ENCODE measurements at places on chromosomes 2 and 18. TPM values are rescaled to one million over a fixed set of nuclear protein-coding genes. Genes with fewer than 3 reads are reported as not detected.

DNA sequence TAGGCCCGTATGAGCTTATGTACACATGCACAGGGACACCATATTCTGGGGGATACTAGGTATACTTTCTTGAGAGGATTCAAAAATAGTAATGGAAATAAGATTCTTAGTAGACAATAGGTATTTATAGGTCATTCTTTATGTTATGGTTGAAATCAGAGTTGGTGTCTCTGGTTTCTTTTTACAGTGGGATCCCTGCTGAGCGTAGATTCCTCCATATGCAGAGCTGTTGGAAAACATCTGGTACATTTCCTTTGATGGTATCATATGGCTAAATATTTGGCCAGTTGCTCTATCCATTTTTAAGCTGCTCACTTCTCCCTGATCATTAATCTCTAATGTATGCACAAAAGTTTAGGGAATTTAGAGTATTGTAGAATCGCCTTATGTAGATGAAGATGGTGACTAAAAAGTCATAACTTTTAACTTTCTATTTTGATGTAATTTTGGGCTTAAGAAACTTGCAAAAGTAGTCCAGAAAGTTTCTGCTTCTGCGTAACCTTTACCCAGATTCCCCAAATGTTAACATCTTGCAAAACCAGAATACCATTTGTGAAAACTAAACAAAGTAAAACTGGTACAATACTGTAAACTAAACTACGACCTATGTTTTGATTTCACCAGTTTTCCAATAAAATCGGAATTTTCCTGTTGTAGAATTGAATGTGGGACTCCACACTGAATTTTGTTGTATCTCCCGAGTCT is 5.4 kb downstream of the ARHGAP28 start:
- DNase-seq = no peak

- no peak for DNase-seq
Measured at GRCh38 chr2:118979152-118979861, 37.3 kb downstream of the MARCO start.

Gene TBR1
- total RNA-seq = not detected

DNA sequence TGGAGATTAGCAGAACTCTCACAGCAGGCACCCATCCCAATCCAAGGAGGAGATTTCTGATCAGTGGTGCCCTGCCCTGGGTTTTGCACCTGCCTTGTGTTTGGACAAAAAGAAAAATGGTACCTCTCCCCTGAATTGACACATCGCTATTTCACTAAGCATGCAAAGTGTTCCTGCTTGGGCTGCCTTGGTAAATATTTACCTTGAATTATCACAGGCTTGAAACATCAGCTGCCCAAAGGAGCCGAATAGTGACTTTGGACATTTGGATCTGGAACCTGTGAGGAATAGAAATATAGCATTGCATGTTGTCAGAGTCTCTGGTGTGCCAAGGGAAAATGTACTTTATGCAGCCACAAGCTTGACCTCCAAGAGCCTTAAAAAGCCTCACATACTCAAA is 926.4 kb upstream of the FANCL start:
- DNase-seq = no peak

Gene PECR
- 13.6 TPM for total RNA-seq

Gene AQP12B
- total RNA-seq = not detected

- no peak for DNase-seq
Measured at GRCh38 chr2:227886149-227886548, 14.7 kb downstream of the DAW1 start.

GRCh38 chr2:47354013-47354847 is 48.7 kb upstream of the MSH2 start:
- DNase-seq = no peak

GRCh38 chr2:36459725-36460137 is 104.2 kb downstream of the CRIM1 start:
- DNase-seq = no peak

Gene IL1RL2
- total RNA-seq = not detected

DNA sequence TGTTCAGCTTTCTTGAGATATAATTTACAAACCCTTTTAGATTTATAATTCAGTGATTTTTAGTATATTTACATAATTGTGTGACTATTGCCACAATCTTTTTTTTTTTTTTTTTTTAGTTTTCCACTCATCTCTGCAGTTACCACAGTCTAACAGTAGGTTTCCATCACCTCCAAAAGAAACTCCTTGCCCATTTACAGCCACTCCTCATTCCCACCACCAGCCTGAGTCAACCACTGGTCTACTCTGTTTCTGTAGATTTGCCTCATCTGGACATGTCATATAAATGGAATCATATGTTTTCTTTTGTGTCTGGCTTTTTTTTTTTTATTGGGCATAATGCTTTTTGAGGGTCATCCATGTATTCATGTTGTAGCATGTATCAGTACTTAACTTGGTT is 16.1 kb downstream of the MTX2 start:
- DNase-seq = no peak

DNA sequence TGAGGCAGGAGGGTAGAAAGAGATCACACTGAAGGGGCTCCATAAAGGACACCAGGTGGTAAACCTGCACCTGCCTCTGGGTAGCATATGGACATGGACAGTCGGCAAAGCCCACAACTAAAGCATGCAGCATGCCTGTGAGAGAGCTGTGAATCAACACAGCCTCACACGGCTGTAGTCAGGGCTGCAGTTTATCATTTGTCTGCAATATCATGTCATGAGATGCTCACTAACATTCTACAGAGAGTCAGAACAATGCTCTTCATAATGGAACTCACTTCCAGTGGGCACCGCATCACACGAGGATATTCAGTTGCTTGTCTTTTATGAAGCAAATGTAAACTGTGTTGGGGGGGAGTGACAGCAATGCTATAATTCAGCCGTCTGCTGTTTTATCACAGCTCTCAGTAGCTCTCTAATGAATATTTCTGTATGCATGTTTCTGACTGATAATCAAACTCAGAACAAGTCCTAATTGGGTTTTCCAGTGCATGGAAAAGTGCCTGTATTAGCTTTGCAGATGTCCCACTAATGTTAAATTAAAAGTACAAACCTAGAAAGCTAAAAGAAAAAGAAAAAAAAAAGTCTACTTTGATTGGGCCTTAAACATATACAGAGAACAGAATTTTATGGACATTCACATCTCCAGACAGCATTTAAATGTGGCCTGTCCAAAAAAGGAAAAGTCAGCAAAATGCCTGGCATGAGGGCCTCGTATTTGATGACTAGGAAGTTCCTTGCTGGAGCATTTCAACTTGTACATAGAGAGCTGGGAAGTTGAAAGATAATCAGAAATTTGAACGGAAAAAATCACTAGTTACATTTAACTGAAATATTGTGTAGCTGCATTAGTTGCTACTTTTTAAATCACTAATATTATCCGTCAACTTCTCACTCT is 406.1 kb upstream of the SOX11 start:
- DNase-seq = no peak

- DNase-seq = no peak
Measured at GRCh38 chr18:56112013-56112749, 524.2 kb upstream of the TCF4 start.

DNA sequence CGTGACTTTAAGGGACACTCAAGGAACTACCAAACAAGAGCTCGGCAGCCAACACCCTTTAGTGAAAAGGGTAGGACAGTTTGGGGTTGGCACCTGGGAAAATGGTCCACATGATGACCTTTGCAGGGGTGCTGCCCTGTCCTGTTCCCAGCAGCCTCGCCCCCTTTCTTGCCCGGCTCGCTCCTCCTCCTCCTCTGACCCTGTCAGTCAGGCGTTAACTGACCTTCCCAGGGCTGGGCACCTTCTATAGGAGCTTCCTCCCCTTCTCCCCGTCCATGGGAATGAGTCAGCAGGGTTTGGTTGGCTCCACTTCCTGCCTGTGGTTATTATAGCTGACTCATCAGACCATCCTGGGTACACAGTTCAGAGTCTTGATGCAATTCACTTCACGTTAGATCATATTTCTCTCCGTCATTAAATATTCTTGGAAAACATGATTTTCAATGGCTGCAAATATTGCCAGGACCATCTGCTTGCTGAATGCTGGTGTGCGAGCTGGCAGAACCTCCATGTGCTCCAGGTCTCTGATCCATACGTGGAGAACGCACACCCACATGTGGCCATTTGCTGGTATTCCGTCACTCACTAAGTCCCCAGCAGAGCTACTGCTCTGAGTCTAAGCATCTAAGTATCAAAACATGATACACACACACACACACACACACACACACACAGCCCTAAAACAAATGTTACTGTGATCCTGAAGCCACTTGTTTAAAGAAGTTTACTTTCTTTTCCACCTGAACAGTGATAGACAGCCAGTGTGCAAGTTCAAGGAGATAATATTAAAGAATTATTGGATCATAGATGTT is 185.0 kb downstream of the ANAPC1 start:
- peak; percentile 70 for DNase-seq

- no peak for DNase-seq
Measured at GRCh38 chr18:77177009-77177408, 44.4 kb upstream of the MBP start.

GRCh38 chr2:147711031-147711430 is 133.8 kb upstream of the ACVR2A start:
- DNase-seq = no peak

GRCh38 chr2:172639256-172639655 is 83.4 kb downstream of the PDK1 start:
- no peak for DNase-seq

- no peak for DNase-seq
Measured at GRCh38 chr2:192551760-192552159, 357.0 kb upstream of the TMEFF2 start.

GRCh38 chr2:127401757-127402695 is 14.3 kb upstream of the MAP3K2 start:
- DNase-seq = no peak

DNA sequence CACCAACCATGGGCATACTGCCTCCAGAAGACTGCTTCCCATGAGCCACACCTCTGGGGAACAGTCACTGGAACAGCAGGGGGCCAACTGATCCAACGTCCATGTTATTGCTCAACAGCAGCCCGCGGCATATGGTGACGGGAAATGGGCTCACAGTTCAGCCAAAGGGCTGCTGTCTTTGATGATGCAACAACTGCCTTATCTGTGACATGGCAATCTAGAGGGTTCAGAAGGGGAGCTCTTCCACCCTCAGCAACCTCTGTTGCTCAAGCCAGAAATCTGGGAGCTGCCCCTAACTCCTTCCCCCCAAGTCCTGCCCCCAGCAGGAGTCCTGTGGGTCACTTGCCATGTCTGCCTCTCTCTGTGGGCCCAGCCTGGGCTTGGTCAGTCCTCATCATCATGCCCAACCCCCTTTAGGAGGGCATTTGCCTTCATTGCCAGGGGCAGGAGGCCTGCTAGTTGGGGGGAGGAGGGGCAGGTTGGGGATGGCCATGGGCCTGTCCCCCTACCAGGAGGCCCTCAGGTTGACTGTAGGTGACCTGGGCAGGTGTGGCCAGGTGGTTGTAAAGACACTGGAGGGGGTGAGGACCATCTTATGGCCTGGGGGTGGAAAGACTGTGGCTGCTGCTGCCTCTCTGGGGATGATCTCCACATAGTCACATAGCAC is 212.9 kb downstream of the CYP26B1 start:
- DNase-seq = no peak

DNA sequence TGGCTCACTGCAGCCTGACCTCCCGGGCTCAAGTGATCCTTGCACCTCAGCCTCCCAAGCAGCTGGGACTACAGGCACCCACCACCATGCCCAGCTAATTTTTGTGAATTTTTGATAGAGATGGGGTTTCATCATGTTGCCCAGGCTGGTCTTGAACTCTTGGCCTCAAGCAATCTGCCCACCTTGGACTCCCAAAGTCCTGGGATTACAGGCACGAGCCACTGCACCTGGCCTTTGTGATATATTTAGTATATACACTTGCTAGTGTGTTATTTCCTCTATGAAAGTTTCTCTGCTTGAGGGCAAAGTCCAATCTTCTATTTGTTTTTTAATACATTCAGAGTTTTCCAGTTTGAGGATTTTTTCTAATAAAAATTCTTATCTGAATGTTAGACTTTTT is 119.3 kb downstream of the GALNT3 start:
- no peak for DNase-seq

DNA sequence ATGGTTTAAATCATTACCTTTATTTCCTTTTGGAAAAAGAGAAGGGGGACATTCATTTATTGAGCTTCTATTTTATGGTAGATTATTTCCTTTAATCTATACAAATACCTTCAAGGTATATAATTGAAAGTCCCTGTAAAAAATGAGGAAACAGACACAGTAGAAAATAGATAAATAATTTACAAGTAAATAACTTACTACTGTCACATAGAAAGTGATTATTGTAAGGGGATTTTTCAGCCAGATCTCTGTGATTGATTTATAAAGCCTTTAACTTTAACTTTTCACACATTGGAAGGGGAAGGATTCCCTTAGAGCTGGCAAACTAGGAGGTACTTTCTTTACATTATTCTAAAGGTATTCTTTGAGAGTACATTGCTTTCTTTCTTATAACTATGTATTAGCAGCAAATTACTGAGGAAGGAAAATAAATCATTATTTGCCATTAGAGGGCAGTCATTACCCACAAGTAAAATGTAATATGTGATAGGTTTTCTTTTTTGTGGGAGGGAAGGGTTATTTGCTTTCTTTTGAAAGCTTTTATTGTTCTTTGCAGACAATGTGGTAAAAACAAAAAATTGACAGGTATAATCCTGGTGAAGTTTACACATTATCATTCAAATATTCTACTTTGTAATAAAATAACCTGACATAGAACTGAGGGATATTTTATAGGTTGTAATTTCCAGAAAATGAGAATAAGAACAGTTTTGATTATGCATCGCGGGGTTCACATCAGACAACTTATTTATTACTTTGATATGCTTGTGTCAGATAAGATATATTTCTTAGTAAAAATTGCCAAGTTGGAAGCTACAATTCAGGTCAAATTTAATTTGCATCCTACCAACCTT is 24.8 kb upstream of the RPE start:
- DNase-seq = no peak

DNA sequence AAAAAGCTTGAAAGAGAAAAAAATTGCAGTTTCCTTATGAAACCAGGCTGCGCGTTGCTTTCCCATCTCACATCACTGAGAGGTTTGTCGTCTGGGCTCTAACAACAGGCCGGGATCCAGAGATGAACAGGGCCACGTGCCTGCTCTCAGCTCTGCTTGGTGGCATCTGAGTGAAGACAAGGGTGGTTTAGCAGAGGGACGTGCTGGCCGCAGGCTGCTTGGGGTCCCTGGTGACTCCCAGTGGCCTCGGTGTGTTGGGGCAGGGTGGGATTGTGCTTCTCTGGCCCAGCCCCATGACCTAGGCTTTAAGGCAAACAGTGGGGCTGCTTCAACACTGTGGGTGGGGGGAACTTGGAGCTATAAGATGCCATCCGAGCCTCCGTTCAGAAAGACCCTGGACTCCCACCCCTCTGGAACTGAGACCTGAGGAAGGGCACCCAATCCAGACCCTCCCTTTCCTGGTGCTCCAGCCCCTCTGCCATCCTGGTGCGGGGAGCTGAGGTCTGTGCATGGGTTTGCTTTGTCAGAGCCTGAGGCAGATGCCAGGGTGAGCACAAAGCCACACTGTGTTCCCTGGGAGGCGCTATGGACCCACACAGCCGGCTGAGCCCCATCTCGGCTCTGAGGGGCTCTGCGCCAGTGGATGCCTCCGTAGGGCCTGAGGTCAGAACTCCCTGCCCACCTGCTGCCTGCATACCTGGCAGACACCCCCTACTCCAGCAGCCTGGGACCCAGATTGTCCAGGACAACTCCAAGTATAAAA is 18.4 kb upstream of the HPCAL1 start:
- no peak for DNase-seq
